ENCODE measurements at places on chromosomes 2 and 18. TPM values are rescaled to one million over a fixed set of nuclear protein-coding genes. Genes with fewer than 3 reads are reported as not detected.

UGT1A10 gene
- total RNA-seq, result not detected

CPLX4 gene
- total RNA-seq, result not detected

WDSUB1 gene
- 7.7 TPM for total RNA-seq

CTLA4 gene
- 0.08 TPM for total RNA-seq

INPP5D gene
- total RNA-seq, result 0.39 TPM

CFAP221 gene
- total RNA-seq, result not detected

- DNase-seq, result no peak
Measured at GRCh38 chr18:45891806-45892205, 66.3 kb downstream of the SIGLEC15 start.

DNA sequence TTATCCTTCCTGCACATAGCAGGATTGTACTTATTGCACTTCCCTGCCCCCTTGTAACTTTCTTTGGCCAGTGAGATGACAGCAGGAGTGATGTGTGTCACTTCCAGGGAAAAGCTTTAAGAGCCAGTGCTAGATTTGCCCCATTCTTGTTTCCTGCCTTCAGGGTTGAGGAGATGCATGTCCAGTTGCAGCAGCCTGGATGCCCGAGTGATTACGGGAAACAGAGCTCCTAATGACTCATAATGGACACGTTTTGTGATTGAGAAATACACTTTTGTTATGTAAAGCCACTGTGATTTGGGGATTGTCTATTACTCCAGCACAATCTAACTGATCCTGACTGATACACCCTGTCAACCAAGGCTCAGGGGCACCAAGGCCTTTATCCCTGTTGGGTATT lies 5.0 kb upstream of the TET3 start:
- DNase-seq, result no peak

DNA sequence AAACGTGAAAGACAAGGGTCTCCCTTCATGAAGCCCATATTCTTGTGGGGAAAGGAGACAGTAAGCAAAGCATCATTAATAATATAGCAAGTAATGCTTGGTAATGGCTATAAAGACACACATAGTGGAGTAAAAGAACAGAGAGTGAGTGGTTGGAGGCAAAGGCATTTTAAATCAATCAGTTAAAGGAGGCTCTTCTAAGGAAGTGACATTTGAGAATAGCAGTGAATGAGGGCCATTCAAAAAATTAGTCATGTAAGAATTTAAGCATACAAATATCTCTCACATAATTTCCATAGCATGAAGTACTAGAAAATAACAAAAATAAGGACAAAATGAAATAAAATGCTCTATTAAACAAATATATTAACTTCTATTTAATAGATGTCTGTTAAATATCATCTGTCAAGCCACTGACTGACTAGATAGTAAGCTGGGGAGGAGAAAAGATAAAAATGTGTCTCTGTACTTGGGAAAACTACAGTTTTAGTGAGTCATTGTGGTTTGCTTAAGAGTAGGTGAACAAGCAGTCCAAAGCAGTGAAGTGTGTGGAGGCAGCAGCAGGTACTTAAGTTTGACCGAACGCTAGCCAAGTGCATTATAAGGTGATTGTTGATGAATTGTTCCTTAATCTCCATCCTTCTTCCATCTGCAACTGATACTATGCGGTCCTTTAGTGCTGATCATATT lies 160.1 kb downstream of the PARD3B start:
- no peak for DNase-seq

GRCh38 chr18:44818668-44819403 lies 138.1 kb downstream of the SETBP1 start:
- DNase-seq, result no peak

DNA sequence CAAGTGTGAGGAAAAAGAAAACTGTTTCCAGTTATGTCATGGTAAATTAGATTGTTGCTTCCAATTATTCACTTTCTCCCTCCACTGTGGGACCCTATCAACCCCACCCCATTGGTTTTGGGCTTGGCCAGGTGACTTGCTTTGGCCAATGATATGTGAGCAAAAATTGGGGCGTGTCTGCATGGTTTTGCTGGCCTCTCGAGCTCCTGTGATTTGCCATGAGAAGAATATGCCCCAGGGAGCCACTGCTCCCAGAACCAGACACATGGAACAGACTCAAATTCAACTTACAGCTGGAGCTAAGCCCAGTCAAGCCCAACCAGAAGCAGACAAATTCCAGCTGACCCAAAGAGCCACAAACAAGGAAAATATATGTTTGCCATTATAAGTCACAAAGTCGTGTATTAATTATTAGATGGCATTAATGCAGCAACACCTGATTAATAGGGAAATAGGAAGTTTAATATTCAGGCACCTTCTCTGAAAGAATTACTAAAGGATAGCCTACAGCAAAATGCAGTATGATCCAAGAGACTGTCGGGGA lies 248.9 kb downstream of the ANAPC1 start:
- no peak for DNase-seq

- DNase-seq, result no peak
Measured at GRCh38 chr2:188629753-188630527, 338.3 kb downstream of the GULP1 start.

DNA sequence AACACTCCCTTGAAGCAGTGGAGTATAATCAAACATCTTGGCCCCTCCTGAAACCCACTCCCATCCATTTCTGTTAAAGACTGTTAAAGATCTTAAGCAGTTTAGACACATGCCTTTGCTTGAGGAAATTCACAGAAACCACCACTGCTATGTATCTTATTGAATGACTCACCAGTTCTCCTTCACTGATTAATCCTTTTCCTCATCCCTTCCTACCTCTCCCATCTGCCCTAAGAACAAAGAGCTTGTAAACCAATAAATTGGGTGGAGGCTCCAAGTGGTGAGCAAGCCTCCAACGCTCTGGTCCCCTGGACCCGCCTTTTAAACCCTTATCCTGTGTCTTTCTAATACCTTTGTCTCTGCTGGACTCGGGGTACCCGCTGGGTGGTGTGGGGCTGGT lies 746.1 kb downstream of the LRP1B start:
- no peak for DNase-seq

DNA sequence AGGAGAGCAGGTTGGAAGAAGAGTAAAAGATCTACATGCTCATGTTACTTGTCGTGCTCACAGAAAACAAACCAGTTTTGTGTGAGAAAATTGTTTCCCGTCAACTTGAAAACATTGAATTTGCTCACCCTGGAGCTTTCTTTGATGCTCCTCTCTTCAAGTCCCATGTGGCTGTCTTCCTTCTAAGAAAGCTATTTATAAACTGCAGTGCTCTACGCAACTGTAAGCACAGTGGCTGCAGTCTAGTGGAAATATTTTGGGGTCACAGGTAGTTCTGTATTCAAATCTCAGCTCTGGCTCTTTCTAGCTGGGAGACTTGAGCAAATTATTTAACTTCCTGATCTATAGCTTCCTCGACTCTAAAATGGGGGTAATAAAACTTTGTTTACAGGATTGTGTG lies 211.8 kb downstream of the PLCL1 start:
- no peak for DNase-seq

DNA sequence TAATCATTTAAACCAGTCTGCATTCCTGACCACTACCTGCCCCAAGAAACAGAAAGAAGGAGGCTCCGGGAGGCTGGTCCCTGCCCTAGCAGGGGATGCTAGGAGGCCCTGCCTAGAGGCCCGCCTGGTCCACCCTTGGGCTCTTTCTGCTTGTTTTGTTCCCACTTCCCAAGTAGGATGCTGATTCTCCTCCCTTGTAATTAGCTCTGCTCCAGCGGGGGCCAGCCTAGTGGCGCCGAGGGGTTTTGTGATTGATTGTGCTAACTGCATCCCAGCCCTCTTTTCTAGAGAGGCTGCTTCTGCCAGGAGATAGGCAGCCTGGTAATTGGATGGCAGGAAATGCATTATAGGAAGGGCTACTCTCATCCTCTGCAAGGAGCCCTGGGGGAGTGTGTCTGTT lies 220.0 kb downstream of the LOXHD1 start:
- DNase-seq, result no peak

- DNase-seq, result no peak
Measured at GRCh38 chr2:120305937-120306490, 39.9 kb upstream of the INHBB start.

- DNase-seq, result peak; percentile 54
Measured at GRCh38 chr2:217785544-217786045, 217.2 kb downstream of the TNS1 start.

- DNase-seq, result no peak
Measured at GRCh38 chr2:22878121-22878520, 506.9 kb upstream of the KLHL29 start.

GRCh38 chr2:120769076-120769786 lies 33.6 kb downstream of the GLI2 start:
- DNase-seq, result no peak

- DNase-seq, result no peak
Measured at GRCh38 chr2:138960191-138960590, 180.0 kb upstream of the NXPH2 start.

GRCh38 chr2:197309691-197310231 lies 819 bp downstream of the ANKRD44 start:
- no peak for DNase-seq

GRCh38 chr2:118994172-118994700 lies 52.2 kb downstream of the MARCO start:
- DNase-seq, result no peak
